NCI-H748 treated with DMSO at 0.1 percent for 48 hours (cell line): ENCODE measurements at places on chromosomes 7 and 10.

DNA sequence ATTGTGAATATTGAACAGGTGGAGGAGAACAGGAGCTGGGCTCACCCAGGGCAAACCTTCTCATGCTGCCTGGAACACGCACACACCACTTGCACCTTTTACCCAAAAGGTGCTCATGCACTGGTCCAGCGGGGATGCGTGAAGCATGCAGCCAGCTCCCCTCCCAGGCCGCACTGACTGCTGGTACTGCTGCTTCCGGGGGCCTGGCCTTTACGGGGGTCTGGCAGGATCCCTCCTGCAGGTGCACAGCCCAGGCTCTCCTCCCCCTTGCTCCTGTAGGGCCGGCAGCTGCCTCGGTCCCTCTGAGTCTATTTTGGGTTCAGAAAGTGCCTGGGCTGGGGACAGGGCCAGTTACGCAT, 221.7 kb downstream of the DNAJB6 start:
- no peak for DNase-seq

DNA sequence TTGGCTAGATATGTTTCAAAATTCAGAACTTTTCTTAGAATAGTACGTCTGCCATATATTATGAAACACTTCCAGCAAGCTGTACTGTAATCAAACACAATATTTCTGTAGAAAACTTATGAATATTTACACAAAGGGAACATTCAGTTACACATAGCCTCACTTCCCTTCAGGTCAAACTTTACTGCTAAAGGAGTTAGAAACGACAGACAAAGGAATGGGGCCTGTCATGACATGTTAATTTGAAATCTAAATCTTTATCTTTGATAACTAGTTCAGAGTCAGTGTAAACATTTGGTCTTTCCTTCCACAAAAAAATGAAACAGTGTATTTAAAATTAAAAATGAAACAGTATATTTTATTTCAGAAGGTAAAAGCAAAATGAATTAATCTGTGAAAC, 1.0 kb upstream of the CROT start:
- DNase-seq: no peak

- DNase-seq: peak; percentile 62
Observed at GRCh38 chr7:10939237-10939910, 34.3 kb upstream of the PHF14 start.

DNA sequence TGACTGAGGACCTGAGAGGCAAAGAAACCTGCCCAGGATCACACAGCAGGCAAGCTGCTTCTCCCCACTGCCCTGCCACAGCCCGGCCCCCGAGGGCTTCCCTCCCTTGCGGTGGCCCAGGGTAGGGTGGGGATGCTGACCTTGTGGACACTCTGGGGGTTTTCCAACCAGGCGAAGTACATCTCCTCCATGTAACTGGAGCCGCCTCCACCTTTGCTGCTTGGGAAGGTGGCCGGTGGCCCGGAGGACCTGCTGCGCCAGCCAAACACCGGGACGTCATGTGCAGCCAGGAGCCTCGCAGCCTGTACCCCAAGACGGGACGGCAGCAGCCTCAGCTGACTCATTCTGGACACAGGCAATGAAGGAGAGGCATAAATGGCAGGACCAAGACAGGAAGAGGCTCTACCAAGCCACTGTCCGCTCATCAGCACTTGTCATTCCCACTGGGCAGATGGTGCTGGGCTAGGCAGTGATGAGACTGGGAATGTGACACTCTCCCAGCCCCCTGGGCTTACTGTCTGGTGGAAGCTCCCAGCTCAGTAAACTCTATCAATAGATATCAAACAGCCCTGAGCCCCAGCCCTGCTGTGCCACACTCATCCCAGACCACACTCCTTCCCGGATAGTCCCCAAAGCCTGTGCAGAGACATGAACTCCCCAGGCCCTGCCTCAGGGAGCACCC, 3.7 kb downstream of the OGDHL start:
- DNase-seq: no peak

DNA sequence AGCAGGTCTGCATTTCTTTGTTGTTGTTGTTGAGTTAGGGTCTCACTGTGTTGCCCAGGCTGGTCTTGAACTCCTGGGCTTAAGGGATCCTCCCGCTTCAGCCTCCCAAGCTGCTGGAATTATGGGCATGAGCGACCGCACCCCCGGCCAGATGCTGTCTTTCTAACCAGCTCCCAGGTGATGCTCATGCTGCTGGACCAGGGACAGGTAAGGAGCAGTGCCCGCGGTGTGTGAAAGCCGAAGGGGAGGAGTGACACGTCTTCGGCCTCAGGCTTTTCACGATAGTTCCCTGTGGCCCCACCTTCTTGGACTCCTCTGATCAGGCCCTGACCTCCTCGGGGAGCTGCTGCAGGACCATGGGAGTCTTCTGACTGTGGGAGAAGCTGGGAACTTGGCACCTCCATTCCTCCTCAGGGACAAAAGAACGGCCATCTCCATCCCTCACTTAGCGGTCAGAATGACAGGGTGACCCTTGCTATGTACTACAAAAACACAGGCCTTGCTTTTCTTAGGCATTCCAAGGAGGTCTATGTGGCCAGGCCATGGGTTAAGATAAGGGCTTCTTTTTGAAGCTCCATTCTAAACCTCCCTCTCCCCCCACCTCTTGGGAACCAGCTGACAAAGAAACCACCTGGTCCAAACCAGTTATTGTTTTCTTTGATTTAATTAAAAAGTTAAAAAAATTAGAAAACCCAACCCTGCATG, 5.5 kb downstream of the SFRP5 start:
- DNase-seq: no peak

DNA sequence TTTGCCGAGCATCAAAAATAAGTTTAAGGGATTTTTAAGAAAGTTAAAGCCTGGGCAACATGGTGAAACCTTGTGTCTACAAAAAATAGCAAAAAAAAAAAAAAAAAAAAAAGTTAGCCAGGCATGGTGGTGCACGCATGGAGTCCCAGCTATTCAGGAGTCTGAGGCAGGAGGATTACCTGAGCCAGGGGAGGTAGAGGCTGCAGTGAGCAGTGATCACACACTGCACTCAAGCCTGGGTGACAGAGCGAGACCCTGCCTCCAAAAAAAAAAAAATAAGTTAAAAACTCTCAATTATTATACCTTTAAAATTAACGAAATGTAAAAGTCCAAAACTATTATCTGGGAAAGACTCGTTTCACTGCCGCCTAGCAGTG, 35.0 kb upstream of the DAGLB start:
- DNase-seq: no peak

DNA sequence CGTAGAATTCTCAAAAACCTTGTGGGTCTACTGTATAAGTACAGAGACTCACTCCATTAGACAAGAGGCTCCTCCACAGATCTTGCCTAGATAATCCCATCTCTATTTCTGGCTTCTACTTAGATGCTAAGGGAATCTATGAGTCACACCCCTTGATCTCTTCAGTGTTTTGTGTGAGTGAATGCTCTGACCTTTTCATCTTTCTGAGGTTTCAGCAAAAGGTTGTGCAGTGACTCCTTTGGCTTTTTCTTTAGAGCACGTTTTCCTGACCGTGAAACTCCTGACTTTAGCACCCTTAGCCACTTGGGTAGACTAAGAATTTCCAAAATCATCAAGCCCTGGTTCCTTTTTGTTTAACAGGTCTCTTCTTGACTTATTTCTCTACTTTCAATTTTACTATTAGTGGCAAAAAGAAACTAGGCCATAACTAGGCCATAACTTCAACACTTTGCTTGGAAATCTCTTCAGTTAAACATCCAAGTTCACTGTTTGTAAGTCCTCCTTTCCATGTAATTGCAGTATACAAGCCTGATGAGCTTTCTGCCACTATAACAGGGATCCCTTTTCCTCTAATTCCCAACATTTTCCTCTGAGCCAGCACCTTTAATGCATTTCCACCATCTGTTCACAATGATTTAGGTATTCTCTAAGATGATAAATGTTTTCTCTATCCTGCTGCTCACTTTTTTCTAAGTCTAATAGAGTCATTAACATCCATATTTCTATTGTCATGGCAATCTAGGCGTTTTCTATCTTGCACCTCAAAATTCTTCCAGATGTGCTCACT, 19.4 kb downstream of the COPG2 start:
- no peak for DNase-seq

DNA sequence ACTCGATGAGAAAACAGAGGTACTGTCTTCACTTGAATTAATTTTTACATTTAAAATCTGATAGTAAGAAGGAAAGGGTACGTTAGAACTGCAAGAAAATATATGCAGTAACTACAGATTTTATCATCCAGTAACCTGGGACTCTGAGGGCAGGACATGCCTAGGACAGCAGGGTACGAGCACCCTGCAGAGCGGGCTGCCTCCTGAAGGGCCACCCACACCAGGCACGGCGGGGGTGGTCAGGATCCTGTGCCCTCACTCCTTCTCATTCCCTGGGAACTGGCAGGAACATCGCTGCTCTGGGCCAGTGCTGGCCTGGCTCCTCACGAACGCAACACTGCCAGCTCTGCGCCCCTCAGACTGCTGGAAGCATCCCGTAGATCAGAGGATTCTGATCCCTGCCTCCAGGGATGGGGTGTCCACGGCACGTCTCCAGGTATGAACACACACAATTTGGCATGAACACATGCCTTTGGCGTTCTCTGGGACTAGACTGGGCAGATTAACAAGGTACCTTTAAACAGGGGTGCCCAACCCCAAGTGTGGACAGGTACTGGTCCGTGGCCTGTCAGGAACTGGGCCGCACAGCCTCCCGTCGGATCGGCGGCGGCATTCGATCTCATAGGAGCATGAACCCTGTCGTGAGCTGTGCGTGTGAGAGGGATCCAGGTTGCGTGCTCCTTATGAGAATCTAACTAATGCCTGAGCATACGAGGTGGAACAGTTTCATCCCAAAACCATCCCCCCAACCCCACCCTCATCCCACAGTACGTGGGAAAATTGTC, 99.3 kb upstream of the FAM20C start:
- no peak for DNase-seq

DNA sequence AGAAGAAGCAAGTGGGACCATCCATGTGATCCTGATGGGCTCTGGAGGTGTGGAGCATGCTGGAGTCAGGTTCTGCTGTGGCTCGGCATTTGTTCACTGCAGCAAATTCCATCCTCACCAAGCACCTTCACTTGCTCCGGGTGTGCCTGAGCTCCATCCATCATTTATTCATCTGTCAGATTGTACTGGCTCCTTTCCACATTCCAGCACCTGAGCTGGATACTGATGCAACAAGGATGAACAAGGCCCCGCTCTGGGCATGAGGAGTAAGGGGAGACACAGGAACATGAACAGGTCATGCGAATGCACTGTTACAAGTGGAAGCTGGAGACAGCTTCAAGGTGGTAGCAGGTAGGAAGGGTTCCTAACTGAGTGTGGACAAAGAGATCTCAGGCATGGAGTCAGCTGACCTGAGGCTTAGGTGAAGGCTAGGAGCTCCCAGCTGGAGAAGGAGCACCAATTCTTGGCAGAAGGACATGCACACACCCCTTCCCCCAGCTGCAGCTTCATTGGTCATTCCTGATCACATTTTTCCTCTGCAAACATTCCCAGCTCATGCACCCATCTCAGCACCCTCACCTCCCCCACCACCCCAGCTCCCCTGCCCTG, 133.7 kb upstream of the ZMIZ1 start:
- DNase-seq: no peak

GRCh38 chr7:127035203-127035849, 217.4 kb downstream of the GRM8 start:
- no peak for DNase-seq

DNA sequence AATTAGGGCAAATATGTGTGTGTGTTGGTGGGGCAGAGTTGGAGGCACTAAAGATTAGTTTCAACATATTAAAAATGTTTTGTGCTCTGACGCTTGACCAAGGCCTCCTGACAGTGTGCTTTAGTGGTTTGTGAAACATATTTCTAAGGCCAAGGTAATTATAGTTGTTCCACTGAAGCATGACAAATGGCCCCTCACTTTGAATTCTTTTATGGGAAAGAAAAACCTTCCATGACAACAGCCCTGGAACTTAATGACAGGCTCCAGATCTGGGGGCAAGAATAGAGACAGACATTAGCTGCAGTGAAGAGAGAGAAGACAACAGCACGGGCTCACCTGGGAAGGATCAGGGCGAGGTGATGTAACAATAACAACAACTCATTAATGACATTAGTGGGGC, 155.8 kb downstream of the CHN2 start:
- peak; percentile 59 for DNase-seq

DNA sequence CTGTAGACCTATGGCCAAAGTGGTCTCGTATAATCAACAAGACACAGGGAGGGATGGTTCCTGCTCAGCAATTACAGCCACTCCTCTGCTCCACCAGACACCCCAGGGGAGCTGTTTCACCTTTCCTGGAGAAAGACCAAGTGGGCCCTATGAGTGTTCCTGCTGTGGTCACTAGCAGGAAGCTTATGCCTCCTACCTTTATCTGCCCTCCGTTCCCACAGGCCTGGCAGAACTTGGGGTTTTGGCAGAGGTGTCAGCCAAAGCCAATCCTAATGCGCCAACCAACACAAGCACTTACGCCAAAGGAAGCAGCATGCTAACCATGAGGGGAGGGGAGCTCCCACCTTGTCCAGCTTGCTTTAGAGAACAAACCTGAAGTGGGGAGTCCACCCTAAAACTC, 31.2 kb downstream of the XPNPEP1 start:
- DNase-seq: no peak

GRCh38 chr7:149884016-149884415, 10.2 kb downstream of the ATP6V0E2 start:
- DNase-seq: no peak

DNA sequence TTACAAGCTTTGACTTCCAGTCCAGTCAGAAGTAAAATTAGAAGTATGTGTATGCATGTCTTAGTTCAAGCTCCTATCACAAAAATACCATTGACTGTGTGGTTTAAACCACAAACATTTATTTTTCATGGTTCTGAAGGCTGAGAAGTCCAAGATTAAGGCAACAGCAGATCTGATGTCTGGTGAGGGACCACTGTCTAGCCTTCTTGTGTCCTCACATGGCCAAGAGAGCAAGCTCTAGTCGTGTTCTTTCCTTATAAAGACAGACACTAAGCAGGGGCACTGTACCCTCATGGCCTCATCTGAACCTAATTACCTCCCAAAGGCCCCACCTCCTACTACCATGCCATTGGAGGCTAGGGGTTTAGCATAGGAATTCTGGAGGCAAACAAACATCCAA, 41.3 kb upstream of the ARL4A start:
- DNase-seq: no peak

GRCh38 chr7:87702326-87702725, 74.1 kb downstream of the RUNDC3B start:
- DNase-seq: no peak

DNA sequence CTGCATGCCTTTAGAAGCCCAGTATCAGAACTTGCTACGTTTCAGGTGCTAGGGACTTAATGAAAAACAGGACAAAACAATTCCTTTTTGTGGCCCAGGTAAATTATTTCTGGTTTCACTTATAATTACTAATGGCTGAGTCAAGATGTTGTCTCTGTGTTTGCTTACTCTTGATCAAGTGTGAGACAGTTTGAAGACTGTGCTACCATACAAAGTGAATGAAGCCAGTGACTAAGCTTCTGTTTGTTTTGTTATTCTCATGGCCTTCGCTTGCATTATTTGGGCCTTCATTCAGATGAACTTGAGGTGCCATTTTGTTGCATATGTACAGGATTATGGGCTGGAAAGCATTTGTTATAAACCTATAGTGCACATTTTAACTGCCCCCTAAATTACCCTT, 17.9 kb downstream of the SMNDC1 start:
- no peak for DNase-seq
